Trophoblast cell (in vitro differentiated cells and primary cell): ENCODE measurements at places on chromosomes 3 and 15.
A peak's percentile ranks its signal among the peaks of the same experiment; 100 is the strongest.

DNA sequence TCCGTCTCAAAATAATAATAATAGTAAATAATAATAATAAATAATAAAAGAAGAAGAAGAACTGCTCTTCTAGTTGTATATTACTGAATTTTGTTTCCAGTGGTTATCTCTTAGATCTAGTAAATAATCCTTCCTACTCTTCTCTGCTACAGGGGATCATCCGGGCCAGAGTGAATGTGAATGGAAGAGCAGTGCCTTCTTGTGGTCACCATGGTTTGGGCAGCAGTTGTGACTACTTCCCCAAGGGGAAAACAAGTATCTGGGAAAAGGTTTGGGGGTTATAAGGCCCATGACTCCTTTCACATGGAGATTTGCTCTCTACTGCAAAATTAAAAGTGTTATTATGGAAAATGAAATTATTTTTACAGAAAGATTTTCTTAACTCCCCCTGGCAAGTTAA is 5.5 kb upstream of the OR5K1 start:
- no peak for DNase-seq
- no peak overlapping the region for H3K27ac ChIP-seq
- no peaks in the 10 kb centered on the region for H3K4me1 ChIP-seq
- H3K27me3 ChIP-seq: no peaks in the 10 kb centered on the region

DNA sequence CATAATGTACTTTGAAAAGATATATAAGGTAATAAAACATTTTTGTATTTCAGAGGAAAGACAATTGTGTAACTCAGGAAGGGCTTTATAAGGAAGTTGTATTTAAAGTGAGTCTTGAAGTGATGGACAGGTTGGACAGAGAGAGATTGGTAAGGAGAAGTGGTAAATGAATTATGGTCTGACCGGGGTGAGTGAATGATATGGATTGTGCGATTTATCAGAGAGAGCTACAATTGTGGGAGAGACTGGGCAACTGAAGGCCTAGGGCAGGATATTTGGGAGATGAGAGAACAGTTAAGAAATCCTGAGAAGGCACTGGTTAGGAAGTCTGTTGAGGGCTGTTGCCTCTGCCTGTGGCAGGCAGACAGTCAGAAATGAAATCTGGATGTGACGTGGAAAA is 14.8 kb downstream of the IL1RAP start:
- H3K4me3 ChIP-seq: no peak overlapping the region
- no peak overlapping the region for H3K27ac ChIP-seq
- no peaks in the 10 kb centered on the region for H3K36me3 ChIP-seq

DNA sequence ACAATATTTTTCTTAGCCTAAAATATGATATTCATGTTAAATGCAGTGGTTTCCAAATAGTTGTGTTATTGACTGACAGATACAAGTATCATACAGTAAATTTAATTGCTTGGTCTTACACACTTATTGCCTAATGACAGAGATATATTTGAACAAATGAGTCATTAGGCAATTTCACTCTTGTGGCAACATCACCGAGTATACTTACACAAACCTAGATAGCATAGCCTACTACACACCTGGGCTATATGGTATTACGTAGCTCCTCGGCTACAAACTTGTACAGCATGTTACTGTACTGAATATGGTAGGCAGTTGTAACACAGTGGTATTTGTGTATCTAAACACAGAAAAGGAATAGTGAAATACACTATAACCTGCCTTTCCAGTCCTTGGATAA is 50.3 kb downstream of the SERPINI1 start:
- no peak overlapping the region for H3K27ac ChIP-seq
- DNase-seq: peak; percentile 18
- no peaks in the 10 kb centered on the region for H3K4me1 ChIP-seq
- H3K27me3 ChIP-seq: no peaks in the 10 kb centered on the region
- no peak overlapping the region for H3K4me3 ChIP-seq

DNA sequence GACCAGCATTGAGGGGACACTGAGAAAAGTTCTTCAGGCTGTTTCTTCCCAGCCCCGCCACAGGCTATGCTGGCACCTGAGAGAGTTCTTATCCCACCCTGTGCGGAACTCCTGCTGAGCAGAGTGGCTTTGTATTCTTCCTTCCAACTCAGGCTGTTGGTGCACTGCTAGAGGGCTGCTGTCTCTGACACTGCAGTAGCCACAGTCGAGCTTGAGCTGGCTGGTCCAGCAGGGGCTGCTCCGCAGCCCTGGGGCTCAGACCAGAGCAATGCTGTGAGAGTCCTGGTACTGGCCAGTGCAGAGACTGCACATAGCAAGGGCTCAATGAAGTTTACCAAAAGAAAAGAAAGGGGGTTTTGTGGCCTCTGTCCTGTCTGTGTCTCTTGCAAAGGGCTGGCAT is 3.6 kb downstream of the GNAI2 start:
- H3K36me3 ChIP-seq: peaks cover 13% of the 10 kb centered on the region
- H3K27me3 ChIP-seq: no peaks in the 10 kb centered on the region

GRCh38 chr3:194632226-194632808 is 902 bp downstream of the TMEM44 start:
- peaks cover 7% of the 10 kb centered on the region for H3K4me1 ChIP-seq
- no peaks in the 10 kb centered on the region for H3K27me3 ChIP-seq
- H3K27ac ChIP-seq: no peak overlapping the region

- H3K36me3 ChIP-seq: no peaks in the 10 kb centered on the region
- peaks cover 26% of the 10 kb centered on the region for H3K4me1 ChIP-seq
- H3K27me3 ChIP-seq: no peaks in the 10 kb centered on the region
- peak; percentile 38 for DNase-seq
- peak overlapping the region; percentile 92 for H3K27ac ChIP-seq
- no peak overlapping the region for H3K4me3 ChIP-seq
Observed at GRCh38 chr15:75672646-75673425, 25.1 kb downstream of the SNX33 start.

DNA sequence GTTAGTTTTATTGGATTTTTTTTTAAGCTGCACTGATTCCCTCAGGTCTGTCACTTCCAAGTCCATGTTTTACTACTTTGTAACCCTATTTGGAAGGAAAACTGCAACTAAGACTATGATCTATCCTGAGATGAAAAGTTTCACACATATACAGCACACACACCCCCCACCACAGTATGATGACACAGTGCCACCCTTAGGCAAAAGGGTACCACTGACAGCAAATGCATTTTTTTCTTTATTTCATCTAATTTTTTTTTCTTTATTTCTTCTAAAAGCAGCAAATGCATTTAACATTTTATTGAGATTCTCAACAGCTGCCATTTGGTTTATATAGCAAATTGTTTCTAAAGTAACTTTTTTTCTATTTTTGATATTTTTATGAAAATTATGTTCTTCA is 21.2 kb downstream of the NGRN start:
- DNase-seq: no peak
- H3K36me3 ChIP-seq: no peaks in the 10 kb centered on the region
- no peaks in the 10 kb centered on the region for H3K27me3 ChIP-seq
- no peak overlapping the region for H3K4me3 ChIP-seq
- H3K27ac ChIP-seq: no peak overlapping the region
- no peaks in the 10 kb centered on the region for H3K4me1 ChIP-seq

DNA sequence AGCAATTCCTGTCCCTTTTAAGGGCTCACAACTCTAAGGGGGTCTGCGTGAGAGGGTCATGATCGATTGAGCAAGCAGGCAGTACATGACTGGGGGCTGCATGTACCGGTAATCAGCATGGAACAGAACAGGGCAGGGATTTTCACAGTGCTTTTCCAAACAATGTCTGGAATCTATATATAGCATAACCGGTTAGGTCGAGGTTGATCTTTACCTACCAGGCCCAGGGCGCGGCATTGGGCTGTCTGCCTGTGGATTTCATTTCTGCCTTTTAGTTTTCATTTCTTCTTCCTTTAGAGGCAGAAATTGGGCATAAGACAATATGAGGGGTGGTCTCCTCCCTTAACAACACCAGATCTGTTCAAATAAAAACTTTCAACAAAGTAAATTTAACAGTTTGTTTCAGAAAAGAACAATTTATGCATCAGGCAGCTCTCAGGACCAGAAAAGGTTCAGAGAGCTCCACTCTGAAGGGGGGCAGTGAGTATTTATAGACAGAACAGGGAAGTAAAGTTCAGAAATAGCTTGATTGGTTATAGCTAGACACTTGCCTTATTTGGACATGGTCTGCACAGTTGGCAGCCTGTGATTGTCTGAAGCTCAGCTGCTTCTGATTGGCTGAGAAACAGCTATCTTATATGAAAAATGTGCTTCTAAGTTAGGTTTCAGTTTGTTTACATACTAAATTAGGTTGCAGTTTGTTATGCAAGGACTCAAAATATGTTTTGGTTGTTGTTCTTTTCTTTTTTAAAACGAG is 17.2 kb upstream of the B4GALT4 start:
- no peaks in the 10 kb centered on the region for H3K27me3 ChIP-seq
- no peaks in the 10 kb centered on the region for H3K36me3 ChIP-seq
- H3K27ac ChIP-seq: peak overlapping the region; percentile 67
- peak; percentile 73 for DNase-seq
- H3K4me1 ChIP-seq: peaks cover 8% of the 10 kb centered on the region

- H3K4me1 ChIP-seq: no peaks in the 10 kb centered on the region
- no peaks in the 10 kb centered on the region for H3K27me3 ChIP-seq
- H3K4me3 ChIP-seq: no peak overlapping the region
- H3K27ac ChIP-seq: no peak overlapping the region
- H3K36me3 ChIP-seq: peaks cover 62% of the 10 kb centered on the region
- DNase-seq: no peak
Observed at GRCh38 chr3:12922306-12922705, 80.9 kb upstream of the RPL32 start.

- H3K27me3 ChIP-seq: no peaks in the 10 kb centered on the region
- no peak overlapping the region for H3K4me3 ChIP-seq
- no peak for DNase-seq
- H3K4me1 ChIP-seq: no peaks in the 10 kb centered on the region
- H3K27ac ChIP-seq: no peak overlapping the region
Observed at GRCh38 chr3:21786438-21786797, 35.4 kb upstream of the ZNF385D start.

DNA sequence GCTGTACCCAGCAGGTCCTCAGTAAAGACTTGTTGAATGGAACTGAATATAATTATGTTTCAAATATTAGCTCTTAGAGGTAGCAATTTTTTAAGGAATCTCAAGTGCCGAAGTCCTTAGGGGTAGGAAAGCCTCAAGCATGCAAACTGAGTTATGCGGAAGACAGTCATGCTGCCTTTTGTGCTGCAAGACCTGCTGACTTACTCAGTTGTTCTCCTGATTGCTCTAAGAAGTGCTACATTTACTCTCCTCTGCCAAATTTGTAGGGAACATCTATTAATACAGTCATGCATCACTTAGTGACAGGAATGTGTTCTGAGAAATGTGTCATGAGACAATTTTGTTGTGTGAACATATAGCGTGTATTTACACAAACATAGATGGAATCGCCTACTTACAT is 325.6 kb upstream of the AZI2 start:
- no peaks in the 10 kb centered on the region for H3K27me3 ChIP-seq
- no peaks in the 10 kb centered on the region for H3K36me3 ChIP-seq
- DNase-seq: no peak

GRCh38 chr3:108985844-108986243 is 32.2 kb upstream of the GUCA1C start:
- no peaks in the 10 kb centered on the region for H3K27me3 ChIP-seq
- no peaks in the 10 kb centered on the region for H3K36me3 ChIP-seq
- no peak overlapping the region for H3K4me3 ChIP-seq
- no peak overlapping the region for H3K27ac ChIP-seq
- H3K4me1 ChIP-seq: no peaks in the 10 kb centered on the region

DNA sequence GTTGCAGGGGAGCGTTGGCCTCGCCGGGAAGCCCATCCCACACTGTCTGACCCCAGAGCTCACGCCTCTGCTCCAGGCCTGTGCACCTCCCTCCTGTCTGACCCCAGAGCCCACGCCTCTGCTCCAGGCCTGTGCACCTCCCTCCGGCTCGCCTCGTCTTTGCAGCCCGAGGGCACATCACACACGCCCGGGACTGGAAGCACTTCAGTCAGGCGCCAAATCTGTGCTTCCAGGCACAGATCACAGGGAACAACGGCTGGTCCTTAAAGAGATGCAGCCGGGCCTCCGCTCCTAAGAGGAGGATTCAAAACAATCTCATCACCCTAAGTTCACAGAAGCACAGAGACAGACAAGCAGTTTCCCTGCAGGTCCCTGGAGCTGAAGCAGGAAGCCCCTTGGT is 103.0 kb upstream of the RPL32 start:
- H3K27ac ChIP-seq: no peak overlapping the region
- DNase-seq: no peak
- H3K4me3 ChIP-seq: no peak overlapping the region
- peaks cover 12% of the 10 kb centered on the region for H3K36me3 ChIP-seq
- no peaks in the 10 kb centered on the region for H3K27me3 ChIP-seq
- H3K4me1 ChIP-seq: peaks cover 14% of the 10 kb centered on the region

GRCh38 chr15:80423215-80423614 is 19.0 kb downstream of the ARNT2 start:
- no peaks in the 10 kb centered on the region for H3K27me3 ChIP-seq
- no peak overlapping the region for H3K4me3 ChIP-seq
- H3K27ac ChIP-seq: no peak overlapping the region
- H3K36me3 ChIP-seq: no peaks in the 10 kb centered on the region
- no peaks in the 10 kb centered on the region for H3K4me1 ChIP-seq

- no peak overlapping the region for H3K4me3 ChIP-seq
- no peak for DNase-seq
- H3K27me3 ChIP-seq: no peaks in the 10 kb centered on the region
- no peaks in the 10 kb centered on the region for H3K4me1 ChIP-seq
- H3K36me3 ChIP-seq: no peaks in the 10 kb centered on the region
- no peak overlapping the region for H3K27ac ChIP-seq
Observed at GRCh38 chr3:31704591-31705179, 172.0 kb downstream of the STT3B start.

- DNase-seq: no peak
- H3K4me1 ChIP-seq: peaks cover 17% of the 10 kb centered on the region
- no peak overlapping the region for H3K27ac ChIP-seq
Observed at GRCh38 chr15:26867200-26868007, 542 bp downstream of the GABRA5 start.

GRCh38 chr15:91908391-91908790 is 54.9 kb downstream of the SLCO3A1 start:
- H3K36me3 ChIP-seq: no peaks in the 10 kb centered on the region
- DNase-seq: no peak
- no peak overlapping the region for H3K27ac ChIP-seq

GRCh38 chr3:11713171-11713570 is 69.5 kb upstream of the VGLL4 start:
- H3K27ac ChIP-seq: no peak overlapping the region
- peak; percentile 56 for DNase-seq
- H3K4me1 ChIP-seq: peaks cover 3% of the 10 kb centered on the region
- H3K4me3 ChIP-seq: no peak overlapping the region

DNA sequence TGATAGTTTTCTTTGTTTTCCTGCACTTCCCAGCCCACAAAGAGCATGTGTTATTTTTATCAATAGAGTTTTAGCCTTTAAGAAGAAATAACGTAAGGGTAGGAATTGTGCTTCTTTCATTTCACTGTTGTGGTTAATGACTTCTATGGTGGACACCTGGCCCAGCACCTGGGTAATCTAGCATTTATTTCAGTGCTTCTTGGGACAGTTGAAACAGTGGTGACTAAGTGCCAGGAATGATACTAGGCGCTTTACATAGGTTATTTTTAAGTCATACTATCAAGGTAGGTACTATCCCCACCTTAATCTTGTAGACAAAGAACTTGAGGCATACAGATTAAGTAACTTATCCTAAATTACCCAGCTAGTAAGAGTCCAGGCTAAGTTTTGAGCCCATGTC is 243.8 kb downstream of the SOX2 start:
- no peaks in the 10 kb centered on the region for H3K36me3 ChIP-seq
- H3K27ac ChIP-seq: no peak overlapping the region
- no peak for DNase-seq

GRCh38 chr15:66563566-66564110 is 2.2 kb downstream of the LCTL start:
- H3K4me3 ChIP-seq: no peak overlapping the region
- H3K27ac ChIP-seq: no peak overlapping the region
- peak; percentile 75 for DNase-seq
- no peaks in the 10 kb centered on the region for H3K36me3 ChIP-seq
- no peaks in the 10 kb centered on the region for H3K27me3 ChIP-seq
